ENCODE measurements at places on chromosomes 3 and 15. TPM values are rescaled to one million over a fixed set of nuclear protein-coding genes. Genes with fewer than 3 reads are reported as not detected.

The CCDC39 gene
- total RNA-seq = not detected

The OSBPL10 gene
- total RNA-seq = 15.0 TPM

The FAM98B gene
- 10.9 TPM for total RNA-seq

The AMOTL2 gene
- 52.1 TPM for total RNA-seq

The GOLGA6B gene
- not detected for total RNA-seq

The EBLN2 gene
- total RNA-seq = 0.41 TPM

The CCDC54 gene
- total RNA-seq = not detected

The RPUSD2 gene
- 15.6 TPM for total RNA-seq

The UBL7 gene
- total RNA-seq = 41.9 TPM

The ZNF501 gene
- total RNA-seq = not detected

The STAB1 gene
- 0.17 TPM for total RNA-seq

The CPEB1 gene
- total RNA-seq = 3.3 TPM

The ZPLD1 gene
- not detected for total RNA-seq

The FSIP1 gene
- 0.95 TPM for total RNA-seq

All from A549 treated with dexamethasone at 1 μM for 4 hours (cell line).